Esophagus squamous epithelium (tissue), 5 donors: ENCODE measurements at places on chromosomes 3 and 15.

GRCh38 chr3:188826574-188826973 is 345.2 kb upstream of the TPRG1 start:
- no peaks in the 10 kb centered on the region for H3K27me3 ChIP-seq
- DNase-seq = no peak
- no peak overlapping the region for H3K4me3 ChIP-seq
- no peaks in the 10 kb centered on the region for H3K36me3 ChIP-seq

GRCh38 chr15:55587321-55588069 is 650 bp downstream of the PYGO1 start:
- no peaks in the 10 kb centered on the region for H3K36me3 ChIP-seq
- no peak for DNase-seq
- H3K27me3 ChIP-seq = peaks cover 33% of the 10 kb centered on the region

DNA sequence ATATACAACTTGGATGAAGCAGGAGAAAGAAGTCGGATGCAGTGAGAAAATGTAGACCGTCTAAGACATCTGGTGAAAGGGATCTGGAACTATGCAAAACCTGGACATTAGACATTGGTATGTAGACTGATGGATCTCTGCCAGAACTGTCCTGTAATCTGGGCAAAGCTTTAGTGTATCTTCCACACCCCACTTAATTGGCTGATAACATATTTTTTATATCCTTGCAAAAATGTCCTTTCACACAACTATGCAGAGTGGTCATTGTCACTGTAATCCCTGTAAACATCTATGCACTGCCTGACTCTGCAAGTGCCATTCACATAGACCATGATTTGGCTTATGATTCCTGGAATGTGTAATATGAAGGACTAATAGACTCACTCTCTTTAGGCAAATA is 163.1 kb downstream of the TUSC7 start:
- no peak overlapping the region for H3K4me3 ChIP-seq
- no peak for DNase-seq
- H3K36me3 ChIP-seq = no peaks in the 10 kb centered on the region
- no peaks in the 10 kb centered on the region for H3K4me1 ChIP-seq
- H3K27ac ChIP-seq = no peak overlapping the region
- H3K27me3 ChIP-seq = no peaks in the 10 kb centered on the region

GRCh38 chr3:182308328-182308727 is 485.0 kb upstream of the ATP11B start:
- H3K36me3 ChIP-seq = no peaks in the 10 kb centered on the region
- no peak overlapping the region for H3K4me3 ChIP-seq
- no peak overlapping the region for H3K27ac ChIP-seq
- no peaks in the 10 kb centered on the region for H3K27me3 ChIP-seq
- DNase-seq = no peak
- H3K4me1 ChIP-seq = no peaks in the 10 kb centered on the region

- no peaks in the 10 kb centered on the region for H3K36me3 ChIP-seq
- no peaks in the 10 kb centered on the region for H3K27me3 ChIP-seq
- H3K4me3 ChIP-seq = no peak overlapping the region
- H3K4me1 ChIP-seq = peaks cover 11% of the 10 kb centered on the region
These were observed 9.2 kb downstream of the ARF4 start for GRCh38 chr3:57587905-57588304.

GRCh38 chr3:62238003-62238402 is 135.3 kb downstream of the FEZF2 start:
- H3K27me3 ChIP-seq = no peaks in the 10 kb centered on the region
- H3K4me1 ChIP-seq = no peaks in the 10 kb centered on the region
- no peak overlapping the region for H3K27ac ChIP-seq
- no peaks in the 10 kb centered on the region for H3K36me3 ChIP-seq

GRCh38 chr3:181230258-181230657 is 240.7 kb upstream of the DNAJC19 start:
- H3K4me1 ChIP-seq = no peaks in the 10 kb centered on the region
- no peaks in the 10 kb centered on the region for H3K27me3 ChIP-seq
- no peaks in the 10 kb centered on the region for H3K36me3 ChIP-seq
- no peak for DNase-seq

- H3K36me3 ChIP-seq = no peaks in the 10 kb centered on the region
- H3K4me1 ChIP-seq = peaks cover 33% of the 10 kb centered on the region
- H3K27me3 ChIP-seq = no peaks in the 10 kb centered on the region
- no peak overlapping the region for H3K4me3 ChIP-seq
These were observed 53.2 kb downstream of the MEF2A start for GRCh38 chr15:99618941-99619411.

DNA sequence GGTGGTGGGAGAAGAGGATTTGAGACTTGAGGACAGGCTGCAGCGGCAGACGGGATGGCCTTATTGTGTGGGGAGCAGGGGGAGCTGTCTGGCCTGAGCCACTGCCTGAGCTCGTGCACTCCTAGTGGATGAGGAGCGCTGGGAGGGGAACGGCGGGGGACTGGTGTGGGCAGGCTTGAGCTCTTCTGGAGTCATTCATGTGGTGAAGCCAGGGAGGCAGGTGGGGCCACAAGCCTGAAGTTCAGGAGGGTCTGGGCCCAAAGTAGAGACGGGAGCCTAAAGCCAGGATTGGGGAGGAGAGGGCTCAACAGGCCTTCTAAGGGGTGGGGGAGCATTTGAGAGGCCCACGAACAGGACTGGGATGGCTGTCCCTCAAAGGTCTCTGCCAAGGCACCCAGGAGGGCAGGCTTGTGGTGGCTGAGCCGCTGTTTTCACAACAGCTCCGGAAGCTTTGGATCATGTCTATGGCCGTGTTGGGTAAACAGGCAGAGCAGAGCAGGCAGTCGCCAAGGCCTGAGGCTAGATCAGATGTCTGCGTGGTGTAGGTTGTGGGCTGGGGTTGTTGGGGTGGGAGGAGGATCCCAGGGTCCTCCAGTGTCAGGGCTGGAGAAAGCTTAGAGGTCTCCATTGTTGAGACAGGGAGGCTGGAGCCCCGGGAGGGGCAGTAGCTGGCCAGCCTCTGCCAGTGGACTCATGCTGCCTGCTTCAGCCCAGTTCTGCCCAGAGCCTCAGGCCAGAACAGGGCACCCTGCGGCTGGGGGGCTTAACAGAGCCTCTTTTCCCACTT is 8.2 kb downstream of the PRKCD start:
- H3K36me3 ChIP-seq = peaks cover 48% of the 10 kb centered on the region
- H3K27ac ChIP-seq = peak overlapping the region; percentile 71
- DNase-seq = no peak
- H3K4me3 ChIP-seq = no peak overlapping the region
- no peaks in the 10 kb centered on the region for H3K27me3 ChIP-seq

GRCh38 chr3:171245796-171246765 is 214.1 kb downstream of the TNIK start:
- DNase-seq = no peak
- peaks cover 8% of the 10 kb centered on the region for H3K4me1 ChIP-seq
- no peak overlapping the region for H3K27ac ChIP-seq
- H3K27me3 ChIP-seq = no peaks in the 10 kb centered on the region

DNA sequence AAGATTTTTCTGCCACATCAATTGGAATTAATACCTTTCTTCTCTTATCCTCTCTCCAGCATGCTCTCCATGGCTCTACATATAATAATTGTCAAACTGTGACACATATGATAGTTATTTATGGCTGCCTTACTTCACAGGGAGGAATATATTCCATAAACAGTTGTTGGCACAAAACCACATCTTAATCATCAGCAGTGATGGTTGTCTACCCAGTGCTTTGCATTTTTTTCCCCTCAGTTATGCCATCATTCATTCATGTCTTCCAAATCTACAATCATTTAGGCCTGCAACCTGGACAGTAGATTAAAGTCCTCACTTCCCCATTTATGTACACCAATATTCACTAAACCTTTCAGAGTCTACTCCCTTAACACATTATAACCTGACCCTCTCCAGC is 107.7 kb downstream of the THRB start:
- no peak for DNase-seq
- peaks cover 21% of the 10 kb centered on the region for H3K4me1 ChIP-seq
- no peak overlapping the region for H3K27ac ChIP-seq
- no peak overlapping the region for H3K4me3 ChIP-seq
- H3K27me3 ChIP-seq = no peaks in the 10 kb centered on the region

- no peak overlapping the region for H3K4me3 ChIP-seq
- peaks cover 2% of the 10 kb centered on the region for H3K4me1 ChIP-seq
- no peaks in the 10 kb centered on the region for H3K27me3 ChIP-seq
These were observed 69.2 kb upstream of the MFGE8 start for GRCh38 chr15:88982304-88982945.

- H3K27ac ChIP-seq = no peak overlapping the region
- no peak overlapping the region for H3K4me3 ChIP-seq
- no peak for DNase-seq
- peaks cover 17% of the 10 kb centered on the region for H3K4me1 ChIP-seq
- H3K27me3 ChIP-seq = no peaks in the 10 kb centered on the region
These were observed 14.3 kb downstream of the LIMD1 start for GRCh38 chr3:45608885-45609284.

DNA sequence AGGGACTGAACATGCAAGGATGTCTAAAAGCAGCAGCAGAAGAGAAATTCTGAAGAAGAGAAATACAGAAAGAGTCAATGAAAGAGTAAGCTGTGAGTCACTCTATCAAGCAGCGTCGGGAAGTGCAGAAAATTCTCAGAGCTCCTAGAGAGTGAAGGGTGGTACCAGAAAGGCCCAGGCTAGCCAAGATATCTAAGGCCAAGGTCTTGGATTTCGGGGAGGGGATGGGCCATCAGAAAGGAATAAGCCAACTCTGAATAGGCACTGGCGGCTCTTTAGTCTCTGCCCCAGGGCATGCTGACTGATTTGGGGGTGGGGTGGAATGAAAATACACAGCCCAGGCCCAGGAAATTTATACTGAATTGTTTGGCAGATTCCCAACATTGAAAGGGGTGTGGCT is 70.8 kb downstream of the GPR156 start:
- H3K36me3 ChIP-seq = no peaks in the 10 kb centered on the region
- no peak for DNase-seq

- no peak for DNase-seq
- H3K4me3 ChIP-seq = no peak overlapping the region
- no peaks in the 10 kb centered on the region for H3K27me3 ChIP-seq
- no peaks in the 10 kb centered on the region for H3K36me3 ChIP-seq
- H3K27ac ChIP-seq = no peak overlapping the region
- peaks cover 11% of the 10 kb centered on the region for H3K4me1 ChIP-seq
These were observed 175.6 kb downstream of the GHSR start for GRCh38 chr3:172272698-172273097.

- no peaks in the 10 kb centered on the region for H3K27me3 ChIP-seq
- DNase-seq = no peak
- H3K36me3 ChIP-seq = no peaks in the 10 kb centered on the region
- peak overlapping the region; percentile 53 for H3K4me3 ChIP-seq
- H3K4me1 ChIP-seq = peaks cover 16% of the 10 kb centered on the region
- H3K27ac ChIP-seq = peak overlapping the region; percentile 90
These were observed 126.0 kb downstream of the FMN1 start for GRCh38 chr15:33068511-33068990.

DNA sequence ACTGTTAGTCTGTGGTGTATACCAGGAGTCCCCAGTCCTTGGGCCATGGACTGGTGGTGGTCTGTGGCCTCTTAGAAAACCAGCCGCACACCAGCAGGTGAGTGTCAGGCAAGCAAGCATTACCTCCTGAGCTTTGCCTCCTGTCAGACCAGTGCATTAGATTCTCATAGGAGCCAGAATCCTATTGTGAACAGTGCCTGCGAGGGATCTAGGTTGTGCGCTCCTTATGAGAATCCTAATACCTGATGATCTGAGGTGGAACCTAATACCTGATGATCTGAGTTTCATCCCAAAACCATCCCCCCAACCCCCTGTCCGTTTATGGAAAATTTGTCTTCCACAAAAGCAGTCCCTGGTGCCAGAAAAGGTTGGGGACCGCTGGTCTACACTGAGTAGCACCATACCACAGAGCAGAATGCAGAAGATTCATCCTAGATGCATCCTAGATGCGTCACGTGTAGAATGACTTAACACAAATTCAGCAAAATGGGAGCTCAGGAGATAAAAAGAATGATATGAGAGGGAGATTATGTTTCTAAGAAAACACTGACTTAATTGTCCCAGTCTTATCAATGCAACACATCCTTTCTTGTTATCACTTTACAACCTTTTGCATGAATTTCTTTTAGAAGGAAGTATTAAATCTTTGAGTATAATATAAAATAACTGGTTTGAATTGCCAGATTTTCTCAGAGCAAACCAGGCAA is 28.5 kb downstream of the SELENOT start:
- no peak overlapping the region for H3K27ac ChIP-seq
- no peak for DNase-seq
- no peak overlapping the region for H3K4me3 ChIP-seq
- H3K36me3 ChIP-seq = peaks cover 5% of the 10 kb centered on the region

GRCh38 chr3:187262360-187262759 is 29.2 kb downstream of the MASP1 start:
- H3K27me3 ChIP-seq = no peaks in the 10 kb centered on the region
- H3K4me3 ChIP-seq = no peak overlapping the region
- no peak overlapping the region for H3K27ac ChIP-seq
- DNase-seq = no peak

GRCh38 chr3:51687431-51688205 is 16.6 kb downstream of the TEX264 start:
- DNase-seq = no peak
- no peak overlapping the region for H3K4me3 ChIP-seq
- H3K4me1 ChIP-seq = peaks cover 58% of the 10 kb centered on the region
- H3K27me3 ChIP-seq = no peaks in the 10 kb centered on the region
- H3K27ac ChIP-seq = peak overlapping the region; percentile 62

DNA sequence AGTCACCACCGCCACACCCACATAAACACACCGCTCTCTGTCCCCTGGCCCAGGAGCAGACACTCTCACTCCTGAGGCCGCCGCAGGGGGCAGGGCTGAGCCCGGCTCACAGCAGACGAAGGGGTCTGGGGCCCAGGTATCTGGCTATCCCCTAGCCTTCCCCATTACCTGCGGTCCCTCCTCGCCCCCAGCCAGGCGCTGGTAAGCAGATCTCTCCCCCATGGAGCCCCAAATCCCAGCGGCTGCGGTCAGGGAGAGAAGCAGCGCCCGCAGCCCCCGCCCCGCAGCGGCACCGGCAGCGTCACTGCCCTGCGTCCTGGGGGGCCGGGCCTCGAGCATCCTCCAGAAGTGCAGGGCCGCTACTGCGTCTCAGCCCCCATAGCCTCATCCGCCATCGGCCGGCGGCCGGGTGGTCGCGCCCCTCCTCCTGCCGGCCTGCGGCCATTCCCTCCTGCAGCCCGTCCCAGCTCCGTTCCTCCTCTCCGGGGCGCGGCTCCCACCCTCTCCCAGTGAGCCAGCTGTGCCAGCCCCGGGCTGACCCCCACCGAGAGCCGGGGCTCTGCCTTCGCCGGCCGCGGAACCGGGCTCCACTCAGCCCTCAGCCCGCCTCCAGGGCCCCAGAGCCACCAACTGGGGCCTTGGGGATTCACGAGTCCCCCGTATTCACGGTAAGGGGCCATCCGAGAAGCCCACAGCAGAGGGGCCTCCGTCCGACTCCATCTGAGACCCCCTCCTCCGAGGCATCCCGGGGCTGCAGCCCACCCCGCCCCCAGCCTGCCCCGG is 13.1 kb downstream of the TNK2 start:
- H3K4me1 ChIP-seq = peaks cover 44% of the 10 kb centered on the region
- H3K27me3 ChIP-seq = no peaks in the 10 kb centered on the region
- H3K36me3 ChIP-seq = no peaks in the 10 kb centered on the region
- DNase-seq = no peak

DNA sequence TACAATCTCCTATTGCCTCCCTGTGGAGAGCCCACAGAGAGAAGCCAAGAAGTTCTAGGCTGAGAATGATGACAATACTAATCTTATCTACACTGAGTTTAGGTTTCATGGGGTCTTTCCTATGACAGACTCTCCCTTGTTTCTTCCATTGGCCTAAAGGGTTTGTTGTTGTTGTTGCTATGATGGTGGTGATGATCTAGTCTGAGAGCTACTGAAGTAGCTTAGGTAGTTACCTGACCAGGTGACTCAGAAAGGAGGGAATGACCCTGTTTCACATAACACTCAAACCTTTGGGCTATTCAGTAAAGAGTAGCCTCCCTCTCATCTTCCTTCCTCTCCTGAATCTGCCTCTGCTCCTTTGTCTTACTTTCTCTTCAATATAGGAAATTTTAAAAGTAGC is 170.2 kb downstream of the GMNC start:
- H3K4me1 ChIP-seq = no peaks in the 10 kb centered on the region
- H3K27me3 ChIP-seq = no peaks in the 10 kb centered on the region
- DNase-seq = no peak
- no peak overlapping the region for H3K4me3 ChIP-seq
